ENCODE measurements at places on chromosomes 7 and 10.

DNA sequence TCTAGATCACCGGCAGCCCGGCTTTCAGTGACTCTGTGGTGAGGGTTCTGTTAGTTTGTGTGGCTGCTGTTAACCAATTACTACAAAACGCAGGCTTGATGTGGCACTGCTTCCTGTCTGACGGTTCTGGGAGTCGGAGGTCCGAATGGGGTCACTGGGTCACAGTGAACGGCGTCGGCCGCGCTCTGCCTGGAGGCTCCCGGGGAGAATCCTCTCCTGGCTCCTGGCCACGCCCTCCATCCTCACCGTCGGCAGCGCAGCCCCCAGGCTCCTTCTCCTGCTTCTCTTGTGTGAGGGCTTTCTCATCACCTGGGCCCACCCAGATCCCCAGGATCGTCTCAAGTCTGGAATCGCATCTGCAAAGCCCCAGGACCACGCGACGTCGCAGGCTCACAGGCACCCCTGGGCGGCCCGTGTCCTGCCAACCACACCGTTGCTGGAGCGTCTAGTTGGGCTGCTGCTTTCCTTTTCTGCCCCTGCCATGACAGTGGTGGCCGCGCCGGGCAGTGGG is 31.8 kb upstream of the NKX6-2 start:
- no peak for DNase-seq

- no peak for DNase-seq
Measured at GRCh38 chr7:7103343-7104313, 78.7 kb upstream of the C1GALT1 start.

DNA sequence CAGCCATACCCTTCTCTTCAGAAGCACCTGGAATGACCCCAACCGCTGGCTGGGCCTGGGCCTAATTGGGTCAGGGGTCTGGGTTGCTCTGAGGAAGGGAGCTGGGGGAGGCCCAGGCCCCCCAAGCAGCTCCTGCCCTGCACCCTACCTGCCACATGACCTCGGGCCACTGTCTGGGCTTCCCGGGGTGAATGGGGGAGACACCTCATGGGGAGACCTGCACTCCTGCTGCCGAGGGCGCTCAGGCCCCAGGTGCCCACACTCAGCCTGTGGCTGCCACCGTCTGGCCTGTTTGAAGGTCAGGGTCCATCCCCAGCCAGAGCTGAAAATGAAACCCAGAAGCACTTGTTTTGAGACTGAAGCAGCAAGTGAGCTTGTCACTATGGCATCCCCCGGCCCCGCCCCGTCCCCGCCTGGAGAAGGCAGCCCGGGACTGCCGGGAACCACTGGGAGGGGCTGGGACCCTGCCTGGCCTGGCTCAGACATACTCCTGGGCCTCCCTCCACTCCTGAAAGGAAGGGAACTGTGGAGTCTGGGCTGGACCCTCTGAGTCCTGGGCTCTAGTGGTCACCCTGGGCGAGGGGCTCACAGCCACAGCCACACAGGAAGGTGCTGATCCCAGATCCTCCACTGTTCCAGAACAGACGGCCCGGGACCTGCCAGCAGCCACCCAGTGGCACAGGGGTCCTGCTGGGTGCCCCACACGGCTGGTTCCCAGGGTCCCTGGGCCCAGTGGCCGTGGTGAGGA is 7.4 kb upstream of the MICALL2 start:
- DNase-seq = no peak

- no peak for DNase-seq
Measured at GRCh38 chr7:29410996-29411395, 152.6 kb upstream of the PRR15 start.

DNA sequence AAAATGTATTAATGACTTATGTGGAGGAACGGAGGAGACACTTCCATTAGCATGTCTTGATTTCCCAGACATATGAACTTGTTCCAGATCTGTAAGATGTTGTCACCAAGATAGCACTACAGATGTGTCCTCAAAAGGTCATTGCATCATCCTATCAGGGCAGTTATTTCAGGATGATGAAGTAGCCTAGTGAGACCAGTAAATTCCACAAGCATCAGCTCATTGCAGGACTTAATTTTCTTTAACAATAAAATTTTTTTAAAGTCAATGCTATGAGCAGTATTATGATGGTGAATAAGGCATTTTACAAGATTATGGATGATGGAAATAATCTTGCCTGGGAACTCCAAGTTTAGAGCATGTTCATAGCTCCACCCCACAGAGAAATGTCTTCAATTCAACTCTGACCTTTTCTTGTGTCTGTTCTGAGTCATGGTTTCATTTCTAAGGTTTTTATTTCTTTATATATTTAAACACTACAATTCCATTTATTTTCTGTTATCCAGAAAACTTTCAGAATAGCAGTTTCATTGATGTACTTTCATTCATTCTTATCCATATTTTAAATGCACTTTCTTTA is 1203.3 kb upstream of the CELF2 start:
- no peak for DNase-seq

DNA sequence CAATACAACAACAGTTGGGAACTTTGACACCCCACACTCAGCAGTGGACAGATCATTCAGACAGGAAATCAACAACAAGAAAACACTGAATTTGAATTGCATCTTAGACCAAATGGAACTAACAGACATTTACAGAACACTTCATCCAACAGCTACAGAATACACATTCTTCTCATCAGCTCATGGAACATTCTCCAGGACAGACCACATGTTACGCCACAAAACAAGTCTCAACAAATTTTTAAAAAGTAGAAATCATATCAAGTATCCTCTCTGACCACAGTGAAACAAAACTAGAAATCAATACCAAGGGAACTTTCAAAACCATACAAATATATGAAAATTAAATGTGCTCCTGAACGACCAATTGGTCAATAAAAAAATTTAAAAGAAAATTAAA is 212.3 kb downstream of the DNAJC1 start:
- DNase-seq = no peak

DNA sequence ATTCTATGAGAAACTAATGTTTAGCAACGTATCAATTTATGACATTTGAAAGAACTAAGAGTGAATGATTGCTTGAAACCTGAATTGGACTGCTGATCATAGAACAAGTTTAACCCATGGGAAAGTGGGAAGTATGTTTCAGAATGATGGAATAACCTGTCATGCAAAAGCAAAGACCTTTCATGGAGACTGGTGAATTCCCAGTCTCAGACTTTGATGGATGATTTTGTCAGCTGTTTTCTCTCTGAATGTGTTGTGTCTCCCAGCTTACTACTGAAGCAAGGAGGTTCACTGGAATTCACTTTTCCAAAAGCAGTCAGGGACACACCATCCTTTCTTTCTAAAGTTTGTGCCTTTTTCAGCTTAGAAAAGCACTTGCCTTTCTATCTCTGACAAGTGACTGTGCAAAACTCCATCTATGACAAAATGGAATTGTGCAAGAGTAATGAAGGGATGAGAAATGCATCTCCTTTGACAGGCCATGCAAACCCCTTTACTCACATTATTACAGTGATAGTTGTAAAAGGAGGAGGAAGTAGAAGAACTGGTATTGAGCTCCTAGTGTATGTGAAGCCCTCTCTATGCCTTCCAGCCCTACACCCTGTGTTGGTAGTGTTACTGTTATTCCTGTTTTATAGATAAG is 176.1 kb downstream of the PRKG1 start:
- no peak for DNase-seq

- no peak for DNase-seq
Measured at GRCh38 chr7:131486346-131486745, 70.1 kb downstream of the PODXL start.

GRCh38 chr7:1535701-1536454 is 5.4 kb downstream of the MAFK start:
- DNase-seq = no peak

DNA sequence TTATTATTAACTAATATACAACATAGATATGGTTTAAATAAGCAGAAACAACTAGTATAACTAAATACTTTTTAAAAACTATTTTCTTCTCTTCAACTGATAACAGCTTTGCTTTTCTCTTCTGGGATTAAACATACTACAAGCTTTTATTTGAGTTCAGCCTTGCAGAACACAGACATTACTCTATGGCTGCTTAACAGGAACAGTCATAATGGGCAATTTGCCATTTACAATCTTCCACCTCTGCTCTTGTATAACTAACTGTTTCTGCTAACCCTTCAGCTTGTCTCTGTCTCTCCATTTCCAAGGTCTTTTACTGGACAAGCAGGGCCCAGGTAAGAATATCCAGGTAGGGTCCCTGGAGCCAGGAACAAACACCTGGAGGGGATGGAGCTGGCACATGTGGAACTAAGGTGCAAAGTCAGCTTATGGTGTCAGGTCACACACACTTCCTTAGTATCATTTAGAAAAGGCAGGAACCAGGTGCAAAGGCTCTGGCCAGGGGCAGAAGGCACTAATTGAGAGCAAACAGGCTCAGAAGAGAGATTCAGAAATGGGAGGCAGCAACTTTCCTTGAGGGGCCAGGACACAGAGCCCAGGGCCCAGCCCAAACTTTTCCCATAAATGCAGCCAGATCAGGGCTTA is 93.1 kb downstream of the STRA8 start:
- DNase-seq = no peak

GRCh38 chr10:110965216-110965615 is 45.8 kb downstream of the SHOC2 start:
- DNase-seq = no peak

- no peak for DNase-seq
Measured at GRCh38 chr7:75772081-75773077, at the start of gene CCL26. Gene CCL26, minus strand, starts transcription at chr7:75772211. Its CDS starts 35 bp downstream, at chr7:75772176.

DNA sequence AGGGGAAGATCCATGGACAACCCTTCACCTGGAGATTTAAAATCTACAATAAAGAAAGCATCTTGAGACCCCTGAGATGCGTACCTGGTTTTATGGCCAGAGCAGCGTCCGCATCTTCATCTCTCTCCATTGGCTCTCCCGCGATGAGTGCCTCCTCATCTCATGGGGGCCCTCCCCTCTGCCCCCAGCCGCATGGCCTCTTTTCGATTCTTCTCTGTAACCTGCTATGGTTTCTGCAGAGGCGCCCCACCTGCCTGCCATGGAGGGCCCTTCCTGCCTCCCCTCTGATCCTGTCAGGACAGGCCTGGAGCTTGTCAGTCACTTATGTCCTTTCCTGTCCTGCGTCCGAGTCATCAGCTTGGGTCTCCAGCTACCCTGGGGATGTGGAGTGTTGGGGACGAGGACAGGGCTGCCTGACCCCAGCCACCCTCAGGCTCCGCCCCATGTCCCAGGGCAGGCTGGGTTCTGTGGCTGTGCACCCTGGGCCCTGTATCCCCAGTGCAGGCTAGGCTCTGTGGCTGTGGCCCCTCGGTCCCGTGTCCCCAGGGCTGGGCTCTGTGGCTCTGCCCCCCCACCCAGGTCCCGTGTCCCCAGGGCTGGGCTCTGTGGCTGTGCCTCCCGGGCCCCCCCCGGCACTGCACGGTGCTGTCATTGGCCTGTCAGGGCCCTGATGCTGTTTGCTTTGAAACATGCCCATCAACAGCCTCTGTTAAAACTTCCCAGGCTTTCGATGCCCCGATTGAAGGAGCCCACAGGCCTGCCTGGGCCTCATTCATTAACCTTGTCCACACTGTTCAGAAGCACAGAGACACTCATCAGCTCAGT is 99.8 kb downstream of the WDR37 start:
- no peak for DNase-seq

DNA sequence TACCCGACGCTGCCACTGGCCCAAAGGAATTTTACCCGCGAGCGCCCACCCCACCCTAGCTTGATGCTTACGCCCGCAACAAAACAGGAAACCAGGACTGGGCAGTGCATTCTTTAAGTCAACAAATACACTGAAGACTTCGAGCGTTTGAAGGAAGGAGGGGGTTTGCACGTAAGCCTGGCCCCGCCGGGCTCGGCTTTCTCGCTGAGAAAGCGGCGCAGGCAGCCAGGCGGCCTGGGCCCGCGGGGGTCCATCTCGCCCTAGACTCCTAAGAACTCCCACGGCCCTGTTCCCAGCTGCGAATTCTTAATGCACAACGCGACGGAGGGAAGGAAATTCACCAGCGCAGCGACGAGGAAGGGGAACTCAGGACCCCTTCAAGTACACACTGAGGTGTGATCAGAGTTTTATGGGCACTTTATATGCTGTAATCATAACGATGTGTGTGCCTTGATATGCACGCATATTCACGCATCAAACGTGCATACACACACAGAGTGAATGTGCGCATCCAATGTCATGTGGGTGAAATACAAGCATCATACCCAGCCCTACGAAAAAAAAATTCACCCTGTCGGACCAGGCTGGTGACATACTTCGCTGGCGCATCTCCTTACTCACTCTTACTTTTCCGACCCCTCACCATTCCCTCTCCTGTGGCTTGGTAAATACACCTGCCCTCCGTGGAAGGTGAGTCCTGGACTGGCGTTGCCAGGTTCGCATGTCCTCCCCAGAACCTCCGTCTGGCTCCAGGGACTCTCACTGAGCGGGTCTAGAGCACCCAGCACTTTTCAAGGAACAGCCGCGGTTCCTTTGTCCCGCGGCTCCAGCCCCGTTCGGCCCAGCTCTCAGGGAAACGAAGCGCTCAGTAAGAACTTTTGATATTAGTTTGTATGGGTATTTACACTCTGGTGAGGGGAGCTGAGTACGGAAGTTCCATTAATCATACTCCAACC is 5.7 kb upstream of the HOXA13 start:
- no peak for DNase-seq

GRCh38 chr10:103556383-103557007 is 63.0 kb downstream of the NEURL1 start:
- DNase-seq = no peak

All from activated T-cell treated with anti-CD3 and anti-CD28 coated beads for 48 hours (primary cell).